Effector memory CD8-positive, alpha-beta T cell (primary cell): ENCODE measurements at places on chromosomes 3 and 15.

GRCh38 chr3:71063773-71064290, 519.7 kb downstream of the FOXP1 start:
- no peak overlapping the region for H3K27ac ChIP-seq
- no peak overlapping the region for H3K4me3 ChIP-seq
- peaks cover 65% of the 10 kb centered on the region for H3K4me1 ChIP-seq
- H3K27me3 ChIP-seq = no peaks in the 10 kb centered on the region
- no peak for DNase-seq

DNA sequence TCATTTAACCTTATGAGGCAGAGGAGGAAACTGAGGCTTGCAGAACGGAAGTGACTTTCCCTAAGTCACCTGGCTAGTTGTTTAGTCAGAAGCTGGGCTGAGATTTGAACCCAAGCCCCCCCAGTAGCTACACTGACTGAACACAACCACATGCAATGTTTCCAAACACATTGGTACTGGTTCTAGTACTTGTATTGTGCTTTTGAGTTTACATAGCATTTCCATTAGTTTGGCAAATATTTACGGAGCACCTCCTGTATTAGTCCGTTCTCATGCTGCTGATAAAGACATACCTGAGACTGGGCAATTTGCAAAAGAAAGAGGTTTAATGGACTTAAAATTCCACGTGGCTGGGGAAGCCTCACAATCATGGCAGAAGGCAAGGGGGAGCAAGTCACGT, 56.3 kb upstream of the ITGA11 start:
- H3K4me1 ChIP-seq = no peaks in the 10 kb centered on the region
- H3K27me3 ChIP-seq = peaks cover 38% of the 10 kb centered on the region
- DNase-seq = no peak
- H3K36me3 ChIP-seq = no peaks in the 10 kb centered on the region

DNA sequence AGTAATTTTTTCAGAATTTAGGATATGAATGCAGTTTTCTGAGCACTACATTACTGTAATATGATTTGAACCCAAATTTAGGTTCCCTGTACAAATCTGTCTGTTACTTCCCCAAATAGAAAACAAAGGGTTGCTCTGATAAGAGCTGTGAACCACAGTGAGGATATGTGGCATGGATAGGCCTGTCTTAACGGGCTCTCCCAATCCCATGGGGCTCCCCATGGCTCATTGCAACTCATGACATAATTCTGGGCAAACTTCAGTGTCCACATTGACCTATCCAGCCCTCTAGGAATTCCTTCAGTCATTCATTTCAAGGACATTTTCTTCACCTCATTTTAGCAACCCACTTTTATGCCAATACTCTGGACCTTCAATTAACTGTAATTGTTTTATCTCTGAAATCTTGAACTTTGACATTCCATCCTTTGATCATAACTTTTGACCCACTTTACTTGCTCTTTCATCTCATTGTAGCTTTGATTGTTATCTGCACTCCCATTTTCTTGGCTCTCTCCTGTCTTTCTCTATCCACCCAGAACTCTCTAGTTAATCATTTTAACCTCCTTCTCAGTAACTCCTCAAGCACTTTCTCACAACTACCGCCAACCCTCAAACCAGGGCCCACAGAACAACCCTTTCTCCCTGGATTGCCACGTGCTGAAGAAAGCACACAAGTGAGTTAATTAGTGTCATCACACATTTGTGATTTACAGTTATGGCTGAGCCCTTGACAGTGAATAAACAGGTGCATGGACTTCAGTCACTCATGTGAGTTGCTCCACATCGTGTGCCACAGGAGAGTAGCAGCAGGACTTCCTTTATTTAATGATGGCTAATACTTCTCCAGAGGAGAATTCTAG, 94.9 kb upstream of the AADACL2 start:
- no peak overlapping the region for H3K4me3 ChIP-seq
- H3K27ac ChIP-seq = no peak overlapping the region
- no peaks in the 10 kb centered on the region for H3K36me3 ChIP-seq
- no peaks in the 10 kb centered on the region for H3K27me3 ChIP-seq
- H3K4me1 ChIP-seq = no peaks in the 10 kb centered on the region

DNA sequence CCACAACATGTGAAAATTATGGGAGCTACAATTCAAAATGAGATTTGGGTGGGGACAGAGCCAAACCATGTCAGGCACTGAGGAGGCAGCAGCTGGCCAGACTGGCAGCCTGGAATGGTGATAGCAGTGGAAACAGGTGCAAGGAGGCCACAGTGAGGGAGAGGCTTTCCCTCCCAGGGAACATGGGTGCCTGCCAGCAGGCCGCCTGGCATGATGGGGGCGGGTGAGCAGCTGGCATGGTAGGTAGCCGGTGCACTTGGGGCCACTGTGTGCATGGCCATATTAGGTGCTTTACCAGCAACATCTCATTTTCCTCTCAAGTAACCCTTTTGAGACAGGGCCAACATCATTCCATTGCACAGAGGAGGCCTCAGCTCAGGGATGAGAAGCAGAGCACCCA, 18.3 kb upstream of the MRPS22 start:
- H3K27me3 ChIP-seq = peaks cover 17% of the 10 kb centered on the region
- peaks cover 3% of the 10 kb centered on the region for H3K36me3 ChIP-seq
- no peak overlapping the region for H3K4me3 ChIP-seq
- no peak for DNase-seq
- H3K4me1 ChIP-seq = peaks cover 13% of the 10 kb centered on the region
- H3K27ac ChIP-seq = no peak overlapping the region

GRCh38 chr3:55571913-55572312, 84.8 kb upstream of the WNT5A start:
- no peaks in the 10 kb centered on the region for H3K36me3 ChIP-seq
- no peak overlapping the region for H3K4me3 ChIP-seq
- no peaks in the 10 kb centered on the region for H3K27me3 ChIP-seq
- H3K4me1 ChIP-seq = no peaks in the 10 kb centered on the region
- no peak overlapping the region for H3K27ac ChIP-seq
- DNase-seq = no peak

GRCh38 chr3:154764856-154765640, 315.1 kb upstream of the MME start:
- H3K4me3 ChIP-seq = no peak overlapping the region
- H3K27ac ChIP-seq = no peak overlapping the region
- no peaks in the 10 kb centered on the region for H3K36me3 ChIP-seq
- H3K27me3 ChIP-seq = no peaks in the 10 kb centered on the region

DNA sequence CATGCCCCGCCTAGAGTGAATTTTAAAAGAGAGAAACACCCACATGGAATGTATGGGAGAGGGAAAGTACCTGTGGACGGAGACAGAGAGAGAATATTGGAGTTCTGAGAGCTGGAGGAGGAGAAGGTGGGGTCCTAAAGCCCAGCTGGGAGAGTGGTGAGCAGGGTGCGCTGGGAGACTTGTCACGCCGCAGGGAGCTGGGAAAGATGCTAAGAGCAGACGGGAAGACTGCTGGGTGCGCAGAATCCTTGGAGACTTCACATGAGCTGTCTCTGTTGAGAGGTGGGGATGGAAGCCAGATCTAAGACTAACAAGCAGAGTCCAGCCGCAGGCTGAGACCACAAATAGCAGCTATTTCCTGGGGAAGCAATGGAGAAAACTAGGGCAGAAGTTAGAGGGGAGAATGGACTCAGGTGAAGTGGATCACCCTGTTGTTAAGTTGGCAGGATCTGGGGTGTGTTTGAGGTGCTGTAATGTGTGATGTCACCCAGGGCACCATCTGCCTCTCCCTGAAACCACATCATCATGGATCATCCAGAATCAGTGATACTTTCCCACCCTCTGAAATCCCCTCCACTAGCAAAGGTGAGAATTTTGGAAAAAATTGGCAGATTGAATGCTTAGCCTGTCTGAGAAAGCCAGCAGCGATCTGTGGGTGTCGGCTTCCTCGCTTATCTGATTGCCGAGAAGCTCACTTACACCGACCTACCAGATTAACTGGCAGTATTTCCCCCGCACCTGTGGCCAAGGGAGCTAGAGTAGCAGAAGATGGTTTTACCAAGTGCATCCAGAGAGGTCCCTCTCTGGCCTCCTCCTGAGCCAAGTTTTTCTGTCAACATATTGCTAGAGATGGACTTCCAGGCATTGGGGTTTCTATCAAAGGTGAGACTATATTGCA, 174.8 kb upstream of the BHLHE40 start:
- H3K4me3 ChIP-seq = no peak overlapping the region
- H3K27ac ChIP-seq = peak overlapping the region; percentile 27
- peaks cover 15% of the 10 kb centered on the region for H3K4me1 ChIP-seq
- no peaks in the 10 kb centered on the region for H3K27me3 ChIP-seq

DNA sequence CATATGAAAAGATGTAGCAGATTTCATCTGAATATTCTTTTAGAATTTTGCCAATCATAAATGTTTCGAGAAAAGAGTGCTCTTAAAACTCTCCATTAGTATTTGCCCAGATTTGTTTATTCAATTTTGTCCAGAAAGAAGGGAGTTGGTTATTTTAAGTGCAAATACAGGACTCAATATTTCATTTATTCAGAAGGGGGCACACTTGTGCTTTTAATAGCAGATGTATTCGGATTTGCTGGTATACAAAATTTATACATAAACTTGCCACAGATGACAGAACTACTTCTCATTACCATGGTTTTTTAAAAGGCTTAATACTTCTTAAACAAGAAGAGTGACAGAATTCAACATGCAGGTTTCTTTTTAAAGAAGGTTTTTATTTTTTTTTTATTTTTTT, 69.8 kb upstream of the GRM7 start:
- H3K27ac ChIP-seq = no peak overlapping the region
- H3K27me3 ChIP-seq = no peaks in the 10 kb centered on the region
- DNase-seq = no peak
- H3K4me1 ChIP-seq = no peaks in the 10 kb centered on the region

GRCh38 chr3:27861046-27862036, 139.2 kb upstream of the EOMES start:
- H3K27ac ChIP-seq = peak overlapping the region; percentile 80
- H3K27me3 ChIP-seq = no peaks in the 10 kb centered on the region
- H3K4me1 ChIP-seq = peaks cover 47% of the 10 kb centered on the region
- H3K4me3 ChIP-seq = peak overlapping the region; percentile 22
- peak; percentile 30 for DNase-seq

DNA sequence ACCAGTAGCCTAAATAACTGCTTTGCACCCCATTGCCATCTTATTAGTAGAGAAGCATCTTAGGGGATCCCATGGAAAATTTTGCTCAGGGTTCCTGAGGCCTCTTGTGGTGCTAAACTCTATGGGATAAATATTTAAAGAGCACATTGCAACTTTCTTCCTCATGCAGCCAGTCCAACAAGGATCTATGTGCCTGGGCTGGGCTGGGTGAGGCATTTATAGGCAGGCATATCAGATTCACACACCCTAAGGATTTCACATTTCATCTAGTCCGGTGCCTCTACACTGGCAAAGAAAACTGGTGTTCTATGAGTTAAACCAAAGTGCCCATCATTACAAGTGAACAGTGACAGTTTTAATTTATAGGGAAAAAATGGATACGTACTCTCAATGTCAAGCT, 512.3 kb downstream of the EDEM1 start:
- no peaks in the 10 kb centered on the region for H3K4me1 ChIP-seq
- H3K4me3 ChIP-seq = no peak overlapping the region
- no peak for DNase-seq
- no peaks in the 10 kb centered on the region for H3K36me3 ChIP-seq

DNA sequence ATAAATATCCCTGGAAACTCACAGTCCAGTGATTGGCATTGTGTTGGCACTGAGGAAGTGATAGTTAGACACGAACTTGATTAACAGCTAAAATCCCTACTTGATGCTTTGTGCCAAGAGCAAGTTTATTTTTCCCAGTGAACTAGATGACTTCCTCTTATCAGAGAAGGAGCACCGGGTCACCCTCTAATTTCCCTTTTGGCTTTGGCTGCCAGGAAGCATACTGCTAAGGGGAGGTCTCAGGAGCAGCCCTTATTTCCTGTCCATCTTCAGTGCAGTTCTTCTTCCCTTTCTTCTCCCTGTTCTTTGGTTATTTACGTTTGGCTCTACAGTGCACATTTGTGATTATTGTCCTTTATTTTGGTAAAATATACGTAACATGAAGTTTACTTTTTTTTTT, 13.0 kb downstream of the FBLN2 start:
- DNase-seq = no peak
- no peaks in the 10 kb centered on the region for H3K36me3 ChIP-seq
- H3K4me3 ChIP-seq = no peak overlapping the region
- H3K27me3 ChIP-seq = peaks cover 33% of the 10 kb centered on the region
- no peak overlapping the region for H3K27ac ChIP-seq
